ENCODE measurements at places on chromosomes 12 and 14. TPM values are rescaled to one million over a fixed set of nuclear protein-coding genes. Genes with fewer than 3 reads are reported as not detected.

Gene LMO3
- total RNA-seq = 1.3 TPM

Gene ANO2
- total RNA-seq = 6.8 TPM

Gene BATF
- not detected for total RNA-seq

Gene NRL
- total RNA-seq = 1.8 TPM

Gene LIN7A
- 16.3 TPM for total RNA-seq

Gene IGF1
- not detected for total RNA-seq

Gene MRPL51
- 450 TPM for total RNA-seq

Gene TMEM132C
- total RNA-seq = 0.33 TPM

Gene RPL10L
- total RNA-seq = not detected

Gene SERPINA10
- not detected for total RNA-seq

Gene VAMP1
- total RNA-seq = 14.4 TPM

Gene BMAL2
- total RNA-seq = 31.8 TPM

Gene ACRBP
- total RNA-seq = 3.8 TPM

Gene VASH1
- 23.8 TPM for total RNA-seq

Gene GEMIN2
- 35.2 TPM for total RNA-seq

Gene NKX2-1
- 2.6 TPM for total RNA-seq

Gene PSMA3
- 314 TPM for total RNA-seq

Gene POTEG
- total RNA-seq = not detected

Gene SLC7A7
- 17.0 TPM for total RNA-seq

Gene PFKM
- 90.0 TPM for total RNA-seq

Gene MUCL1
- not detected for total RNA-seq

Gene STYX
- 27.3 TPM for total RNA-seq

Gene CLEC1B
- not detected for total RNA-seq

Gene RHEBL1
- total RNA-seq = 0.56 TPM

Gene CNTN1
- 8.4 TPM for total RNA-seq

Gene AMDHD1
- total RNA-seq = 0.72 TPM

Gene CLEC2D
- total RNA-seq = 19.3 TPM

Gene LMNTD1
- total RNA-seq = 37.7 TPM

Gene DPY19L2
- 13.9 TPM for total RNA-seq

Gene OLR1
- total RNA-seq = 0.22 TPM

Gene OR6C2
- not detected for total RNA-seq

Data from endodermal cell (in vitro differentiated cells).